Endothelial cell of umbilical vein (primary cell): ENCODE measurements at places on chromosomes 5 and 9.

DNA sequence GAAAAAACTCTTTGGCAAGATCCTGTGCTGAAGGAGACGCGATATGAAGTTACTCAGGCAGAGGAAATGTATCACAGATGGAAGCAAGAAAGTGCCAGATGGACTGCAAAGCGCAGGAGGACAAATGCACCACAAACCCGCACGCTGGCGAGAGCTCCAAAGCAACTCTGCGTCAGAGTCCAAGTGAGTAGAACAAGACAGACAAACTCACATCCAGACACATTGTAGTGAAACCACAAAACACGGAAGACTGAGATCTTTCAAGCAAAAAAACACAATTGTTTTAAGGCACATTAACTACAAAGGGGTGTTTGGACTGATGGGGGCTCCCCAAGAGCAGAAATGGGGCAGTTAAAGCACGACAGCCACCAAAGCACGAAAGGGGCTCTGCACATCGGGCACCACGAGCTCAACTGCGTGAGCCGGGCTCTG, 39.2 kb upstream of the NKD2 start:
- peak; percentile 28 for DNase-seq

DNA sequence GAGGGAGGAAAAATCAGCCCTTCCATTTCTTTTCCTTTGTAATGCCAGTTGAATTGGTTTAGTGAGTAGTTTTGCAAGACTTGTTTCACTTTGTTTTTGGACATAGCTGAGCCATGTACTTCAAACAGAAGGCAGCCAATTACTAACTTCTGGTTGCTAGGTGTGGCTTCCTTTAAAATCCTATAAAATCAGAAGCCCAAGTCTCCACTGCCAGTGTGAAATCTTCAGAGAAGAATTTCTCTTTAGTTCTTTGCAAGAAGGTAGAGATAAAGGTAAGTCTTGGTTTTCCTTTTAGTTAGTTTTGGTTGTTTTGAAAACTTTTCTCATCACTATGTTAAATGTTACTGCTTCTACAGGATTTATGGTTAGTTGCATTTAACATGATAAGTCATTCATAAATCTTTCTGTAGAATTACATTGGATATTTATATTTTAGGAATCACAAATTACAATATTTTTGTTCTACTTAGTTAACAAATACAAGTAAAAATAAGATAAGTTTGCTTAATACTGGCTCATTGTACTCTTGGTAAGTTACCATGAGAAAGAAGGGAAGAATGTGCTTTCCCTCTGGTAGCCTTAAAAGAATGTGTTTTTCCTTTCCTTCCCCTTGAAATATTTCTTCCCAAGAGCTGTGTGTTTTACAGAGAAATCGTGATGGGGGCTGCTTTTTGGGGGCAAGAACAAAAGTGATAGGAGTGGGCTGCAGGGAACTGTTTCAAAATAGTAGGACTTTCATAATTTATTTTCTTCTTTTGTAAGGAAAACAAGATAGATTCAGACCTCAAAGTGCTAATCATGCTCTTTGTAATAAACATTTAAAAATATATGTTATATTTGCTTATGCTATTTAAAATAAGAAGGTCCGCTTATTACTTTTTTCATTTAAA, at the start of gene ANXA1:
TSS of gene ANXA1 (plus strand) at position 213 of the 890 bp plus-strand sequence. CDS start 6,671 bp downstream, outside the sequence.
- DNase-seq, result peak; percentile 77

GRCh38 chr5:143065185-143065965, 295.2 kb downstream of the ARHGAP26 start:
- no peak for DNase-seq

DNA sequence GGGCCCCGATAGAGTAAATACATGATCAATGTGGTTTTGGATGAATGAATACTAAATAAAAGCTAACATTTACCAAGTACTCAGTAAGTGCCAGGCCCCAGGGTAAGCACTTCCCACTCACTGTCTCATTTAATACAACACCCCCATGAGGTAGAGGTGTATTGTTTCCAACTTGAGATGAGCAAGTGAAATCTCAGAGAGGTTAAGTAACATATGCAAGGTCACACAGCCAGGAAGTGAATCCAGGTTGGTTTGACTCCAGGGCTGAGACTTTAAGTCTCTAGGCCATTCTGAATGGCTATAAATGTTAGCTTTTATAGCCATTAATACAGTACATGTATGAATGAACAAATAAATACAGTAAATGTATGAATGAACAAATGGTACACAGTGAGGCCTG, 39.4 kb downstream of the LHX2 start:
- DNase-seq, result no peak

DNA sequence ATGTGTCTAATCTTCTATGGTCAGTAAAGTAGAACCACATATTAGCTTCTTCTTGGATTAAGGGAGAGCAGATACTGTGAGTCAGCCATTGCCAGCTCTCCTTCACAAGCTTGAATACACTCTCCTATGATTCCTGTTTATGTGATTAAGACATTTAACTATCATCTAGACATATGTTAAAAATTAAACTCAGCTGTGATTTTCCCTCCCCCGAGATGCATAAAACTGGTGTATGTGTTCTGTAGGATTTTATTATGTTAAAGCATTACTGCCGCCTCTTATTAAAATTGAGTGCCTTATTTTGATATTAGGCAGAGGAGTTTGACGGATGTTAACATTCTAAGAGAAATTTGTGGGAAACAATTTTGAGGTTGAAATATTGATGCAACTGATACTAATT, 114.6 kb downstream of the ACTBL2 start:
- no peak for DNase-seq

DNA sequence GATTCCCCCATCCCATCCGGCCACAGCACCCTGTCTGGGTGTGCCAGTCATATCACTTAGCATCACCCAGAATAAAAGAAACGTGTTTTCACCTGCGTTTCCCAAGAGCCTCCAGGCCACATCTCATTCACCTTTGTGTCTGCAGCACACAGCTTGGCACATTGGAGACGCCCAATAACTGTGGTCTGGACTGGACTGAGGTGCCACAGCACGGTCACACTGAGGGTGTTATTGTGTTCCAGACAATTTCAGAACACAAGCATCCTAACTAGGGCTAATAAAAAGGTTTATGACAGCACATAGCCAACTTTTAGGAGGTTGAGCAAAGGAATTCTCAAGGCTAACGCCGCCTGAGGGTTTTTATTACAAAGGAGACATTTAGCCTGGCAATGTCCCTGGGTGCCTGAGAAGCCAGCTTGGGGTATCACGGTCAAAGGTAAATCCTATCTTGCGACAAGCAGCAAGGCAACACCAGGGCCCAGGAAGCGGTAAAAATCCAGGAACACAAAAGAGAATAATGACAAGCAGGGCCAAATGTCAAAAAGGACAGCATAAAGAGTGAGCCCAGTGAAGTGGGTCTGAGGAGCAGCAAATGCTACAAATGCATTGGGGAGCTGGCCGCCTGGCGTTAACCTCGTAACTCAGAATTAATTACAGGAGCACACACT, 3.4 kb downstream of the EPB41L4B start:
- no peak for DNase-seq

GRCh38 chr9:127534931-127535330, 77.1 kb upstream of the STXBP1 start:
- DNase-seq, result no peak

DNA sequence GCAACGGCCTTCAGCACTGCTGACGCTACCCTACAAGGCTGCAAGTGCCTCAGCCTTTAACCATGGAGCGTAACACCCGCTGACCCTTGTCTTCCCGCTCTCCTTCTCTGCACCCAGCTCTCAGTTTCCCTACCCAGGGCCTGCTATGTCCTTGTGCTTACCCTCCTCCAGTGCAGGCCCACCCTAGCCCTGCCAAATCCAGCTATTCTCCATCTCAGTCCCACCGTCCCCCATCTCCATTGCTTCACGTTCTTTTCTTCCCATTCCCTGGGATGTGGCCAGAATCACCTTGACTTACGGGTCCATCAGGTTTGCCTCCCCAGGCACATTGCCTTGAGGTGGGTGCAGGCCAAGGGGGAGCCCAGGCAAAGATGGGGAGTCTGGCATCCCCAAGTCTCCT, 91.2 kb downstream of the PAX5 start:
- DNase-seq, result no peak

DNA sequence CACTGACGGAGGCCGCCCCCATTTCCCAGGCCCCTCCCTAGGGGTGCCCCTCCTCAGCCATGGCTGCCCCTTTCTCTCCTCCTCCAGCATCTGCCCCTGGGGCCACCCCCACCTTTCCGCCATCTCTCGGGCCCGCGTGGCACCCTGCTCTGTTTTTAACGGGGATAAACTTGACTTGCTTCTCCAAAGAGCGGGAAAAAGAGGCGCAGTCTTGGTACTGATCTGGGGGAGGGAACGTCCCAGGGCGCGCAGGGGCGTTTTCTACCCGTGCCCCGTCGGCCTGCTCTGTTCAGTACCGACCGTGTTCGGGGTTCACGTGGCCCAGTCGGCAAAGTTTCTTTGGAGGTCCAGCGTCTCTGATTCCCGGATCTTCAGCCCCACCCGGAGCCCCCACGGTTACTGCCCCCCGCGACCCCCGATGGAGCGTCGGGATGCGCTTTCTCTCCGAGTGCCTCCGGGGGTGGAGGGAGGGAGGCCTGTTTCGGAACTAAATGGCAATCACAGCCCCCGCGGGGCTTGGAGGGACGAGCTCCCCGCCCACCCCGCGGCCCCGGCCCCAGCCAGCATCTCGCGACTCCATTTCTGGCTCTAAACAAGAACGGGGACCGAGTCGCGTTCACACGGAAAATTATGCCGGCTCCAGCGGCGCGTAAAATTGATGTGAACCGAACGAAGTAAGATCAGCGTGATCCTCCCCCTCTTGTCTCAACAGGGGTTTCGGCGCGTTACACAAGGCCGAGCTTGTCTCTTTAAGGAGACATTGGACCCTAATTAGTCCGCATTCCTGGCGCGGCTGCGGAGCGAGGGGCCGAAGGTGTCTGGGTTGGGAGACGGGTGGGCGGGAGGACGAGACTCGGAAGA, 1.1 kb upstream of the TLE4 start:
- DNase-seq, result peak; percentile 34

GRCh38 chr9:131621551-131622358, 76.4 kb downstream of the PRRT1B start:
- no peak for DNase-seq

DNA sequence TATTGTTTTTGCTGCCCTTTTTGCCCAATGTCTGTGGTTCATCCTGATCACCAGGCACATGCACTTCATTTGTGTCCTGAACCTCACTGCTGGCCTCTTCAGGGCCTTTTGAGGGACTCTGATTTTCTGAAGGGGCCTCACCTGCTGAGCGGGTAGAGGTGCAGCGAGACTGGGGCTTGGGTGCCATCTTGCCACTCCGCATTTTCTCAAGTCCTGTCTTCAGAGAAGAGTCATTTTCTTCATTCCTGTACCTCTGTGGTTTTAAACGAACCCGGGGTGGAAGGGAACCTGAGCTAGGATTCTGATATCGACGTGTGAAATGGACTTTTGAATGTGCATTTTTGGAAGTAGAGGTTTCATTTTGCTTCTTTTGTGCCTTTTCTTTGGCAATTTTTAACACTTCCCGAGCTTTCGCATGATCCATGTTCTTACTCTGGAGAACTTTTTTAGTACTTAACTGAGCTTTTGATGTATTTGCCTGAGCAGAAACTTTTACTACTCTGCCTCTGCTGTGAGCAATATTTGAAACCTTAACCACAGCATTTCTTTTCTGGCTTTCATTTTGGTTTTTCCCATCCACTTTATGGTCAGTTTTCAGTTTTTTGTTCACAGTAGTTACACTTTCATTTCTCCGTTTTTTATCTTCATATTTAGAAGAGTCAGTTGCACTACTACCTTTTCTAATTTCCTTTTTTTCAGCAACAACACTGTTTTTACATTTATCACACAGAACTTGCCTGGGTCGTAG, 26.1 kb downstream of the PWWP2A start:
- no peak for DNase-seq

- DNase-seq, result no peak
Observed at GRCh38 chr9:124399323-124399967, 15.8 kb downstream of the PSMB7 start.

- no peak for DNase-seq
Observed at GRCh38 chr5:2762744-2763532, 11.5 kb upstream of the IRX2 start.
